ENCODE measurements at places on chromosomes 1 and 21. TPM values are rescaled to one million over a fixed set of nuclear protein-coding genes. Genes with fewer than 3 reads are reported as not detected.

DNA sequence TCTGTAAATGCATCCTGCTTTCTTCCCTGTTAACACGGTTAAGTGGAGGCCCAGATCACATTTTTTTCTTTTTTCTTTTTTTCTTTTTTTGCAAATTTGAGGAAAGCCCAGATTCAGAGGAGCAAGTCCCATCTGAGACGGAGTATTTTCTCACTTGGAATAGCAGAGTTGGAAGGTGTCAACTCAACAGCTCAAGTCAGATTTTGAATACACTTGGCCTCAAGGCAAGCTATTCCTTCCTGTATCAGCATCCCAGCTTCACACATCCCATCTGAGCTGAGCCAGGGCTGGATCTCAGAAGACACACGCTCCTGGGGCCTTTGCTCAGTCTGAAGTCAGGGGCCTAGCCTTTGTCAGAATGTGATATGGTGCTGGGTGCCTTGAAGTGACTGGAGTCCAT lies 11.5 kb upstream of the TNR start:
- no peak for DNase-seq

GRCh38 chr1:112146201-112146715 lies 156.8 kb upstream of the KCND3 start:
- DNase-seq = no peak

DNA sequence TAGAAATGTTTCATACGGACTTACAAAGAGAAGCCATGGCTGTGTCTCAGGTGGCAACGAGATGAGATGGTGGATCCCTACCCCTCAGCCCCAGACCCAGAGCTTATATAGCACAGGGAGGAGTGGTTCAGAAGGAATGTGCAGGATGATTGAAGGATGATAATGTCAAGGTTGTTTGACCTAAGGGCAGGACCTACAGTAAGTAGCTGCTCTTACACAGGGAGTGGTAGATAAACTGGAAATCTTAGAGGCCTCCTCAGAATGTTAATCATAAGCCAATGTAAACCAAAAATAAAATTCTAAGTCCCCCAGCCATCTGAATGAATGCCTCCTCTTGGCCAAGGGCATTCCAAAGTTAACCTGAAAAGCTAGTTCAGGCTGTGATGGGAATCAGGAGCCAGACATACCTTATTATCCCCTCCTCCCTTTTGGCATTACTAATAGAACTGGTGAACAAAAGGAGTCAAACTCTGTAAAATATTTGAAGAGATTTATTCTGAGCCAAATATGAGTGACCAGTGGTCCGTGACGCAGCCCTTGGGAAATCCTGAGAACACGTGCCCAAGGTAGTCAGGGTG lies 45.8 kb upstream of the PDE9A start:
- DNase-seq = no peak

DNA sequence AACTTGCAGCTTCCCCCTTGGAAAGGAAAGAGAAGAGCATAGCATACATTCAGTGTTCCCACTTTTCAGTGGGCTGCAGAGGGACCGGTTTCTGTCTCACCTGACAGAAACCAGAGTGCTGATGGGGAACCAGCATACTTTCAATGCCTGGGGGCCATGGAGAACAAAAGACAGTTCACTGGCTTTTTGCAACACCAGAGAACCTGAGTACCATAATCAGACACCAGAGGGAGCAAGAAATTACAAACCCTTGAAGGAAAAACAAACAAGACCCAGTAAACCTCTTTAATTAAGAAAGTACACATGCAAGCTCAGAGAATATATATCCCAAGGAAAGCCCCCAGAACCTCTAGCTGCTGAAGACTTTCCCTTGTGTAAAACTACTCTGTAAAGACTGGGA lies 51.1 kb downstream of the CSMD2 start:
- peak; percentile 32 for DNase-seq

DNA sequence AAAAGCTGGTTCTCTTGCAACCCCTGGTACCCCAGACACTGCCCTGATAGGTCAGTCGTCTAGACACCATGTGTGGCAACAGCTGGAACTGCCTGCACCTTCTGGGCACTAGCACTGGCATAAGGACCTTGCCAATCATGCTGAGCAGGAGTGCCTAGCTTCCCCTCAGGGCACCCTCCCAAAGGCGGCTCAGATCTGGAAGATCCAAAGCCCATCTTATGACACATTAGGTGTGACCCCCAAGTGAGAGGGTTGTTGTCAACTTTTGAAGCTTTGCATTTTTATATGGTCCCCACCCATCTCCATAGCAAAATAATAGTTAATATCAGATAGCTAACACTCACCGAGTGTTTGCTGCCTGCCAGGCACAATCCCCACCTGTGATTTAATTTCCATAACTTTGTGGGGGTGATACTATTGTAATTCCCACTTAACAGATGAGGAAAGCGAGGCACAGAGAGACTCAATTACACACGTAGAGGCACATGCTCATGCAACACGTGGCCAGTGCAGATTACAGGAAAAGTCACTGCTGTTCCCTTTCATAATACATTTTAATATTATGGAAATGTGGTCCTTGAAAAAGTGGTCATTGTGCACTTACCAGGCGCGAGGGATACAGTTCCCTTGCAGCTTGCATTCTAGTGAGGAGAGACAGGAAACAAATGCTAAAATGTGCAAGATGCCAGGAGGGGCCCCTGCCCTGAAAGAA lies 25.8 kb downstream of the EXOC8 start:
- no peak for DNase-seq

- no peak for DNase-seq
Observed at GRCh38 chr1:110638058-110638457, 31.9 kb upstream of the KCNA2 start.

The CLCA1 gene
- not detected for total RNA-seq
